ENCODE measurements at places on chromosomes 12 and 14.

GRCh38 chr14:51304438-51304837 lies 64.4 kb downstream of the TMX1 start:
- DNase-seq: no peak

- no peak for DNase-seq
Measured at GRCh38 chr12:83709899-83710298, 1023.2 kb downstream of the TMTC2 start.

GRCh38 chr12:116184763-116185162 lies 92.7 kb downstream of the MED13L start:
- no peak for DNase-seq

GRCh38 chr12:54425702-54426101 lies 6.6 kb upstream of the ITGA5 start:
- DNase-seq: peak; percentile 62

- no peak for DNase-seq
Measured at GRCh38 chr12:123614110-123614509, 12.2 kb downstream of the DDX55 start.

- no peak for DNase-seq
Measured at GRCh38 chr14:53517270-53517960, 364.3 kb upstream of the DDHD1 start.

GRCh38 chr12:119578112-119578511 lies 15.5 kb upstream of the TMEM233 start:
- DNase-seq: no peak

- DNase-seq: no peak
Measured at GRCh38 chr14:24416254-24416931, 13.1 kb downstream of the CBLN3 start.

DNA sequence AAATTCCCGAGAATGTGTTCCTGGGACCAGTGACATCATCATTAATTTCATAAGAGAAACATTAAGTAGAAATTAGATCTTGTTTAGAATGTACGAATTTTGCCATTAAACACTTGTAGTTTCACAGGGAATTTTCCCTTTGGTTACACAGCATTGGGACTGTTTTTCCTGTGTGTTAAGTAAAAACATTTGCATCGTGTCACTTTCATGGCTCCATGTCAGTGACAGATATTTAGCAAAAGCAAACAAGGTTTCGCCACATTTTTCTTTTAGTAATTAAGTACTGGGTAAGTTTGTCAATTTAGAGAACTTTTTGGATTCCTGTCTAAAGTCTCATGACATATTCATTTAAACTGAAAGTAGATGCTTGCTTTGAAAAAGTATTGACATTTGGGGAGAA lies 45.5 kb upstream of the OVCH1 start:
- no peak for DNase-seq

DNA sequence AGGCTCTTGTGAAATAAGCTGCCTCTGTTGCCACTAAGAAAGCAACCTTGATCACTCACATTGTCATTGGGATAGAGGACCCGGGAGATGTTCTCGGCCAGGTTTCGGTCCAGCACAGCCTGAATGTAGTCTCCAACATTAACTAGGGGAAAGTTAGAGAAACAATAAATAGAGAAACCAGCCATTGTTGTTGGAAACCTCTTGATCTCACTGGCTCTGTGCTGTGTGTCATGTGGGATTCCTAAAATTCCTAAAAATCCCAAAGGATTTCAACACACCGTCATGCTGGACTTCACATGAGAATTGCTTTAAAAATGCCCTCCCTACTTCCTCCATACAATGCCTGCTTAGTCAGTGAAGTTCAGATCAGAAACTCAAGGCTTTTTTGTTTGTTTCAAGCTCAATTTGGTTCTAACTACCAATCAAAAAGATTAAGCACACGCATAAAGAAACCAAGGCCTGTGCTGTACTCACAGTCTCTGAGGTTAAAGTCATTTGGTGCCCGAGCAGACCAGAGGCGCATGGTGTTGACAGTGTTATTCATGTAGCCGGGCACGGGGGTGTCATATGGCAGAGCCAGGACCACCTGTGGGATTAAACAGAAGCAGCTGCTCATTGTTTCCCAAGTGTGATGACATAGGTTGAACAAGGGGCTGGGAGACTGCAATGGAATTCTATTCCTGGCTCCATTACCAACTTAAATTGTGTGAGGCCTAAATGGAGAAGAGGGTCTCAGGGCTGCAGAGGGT lies 23.6 kb downstream of the PYGL start:
- no peak for DNase-seq

GRCh38 chr14:93309427-93309966 lies 23.3 kb downstream of the BTBD7 start:
- no peak for DNase-seq

GRCh38 chr14:73342670-73343069 lies 105.4 kb downstream of the PAPLN start:
- DNase-seq: no peak

- no peak for DNase-seq
Measured at GRCh38 chr14:38253676-38254075, 2.2 kb downstream of the CLEC14A start.

DNA sequence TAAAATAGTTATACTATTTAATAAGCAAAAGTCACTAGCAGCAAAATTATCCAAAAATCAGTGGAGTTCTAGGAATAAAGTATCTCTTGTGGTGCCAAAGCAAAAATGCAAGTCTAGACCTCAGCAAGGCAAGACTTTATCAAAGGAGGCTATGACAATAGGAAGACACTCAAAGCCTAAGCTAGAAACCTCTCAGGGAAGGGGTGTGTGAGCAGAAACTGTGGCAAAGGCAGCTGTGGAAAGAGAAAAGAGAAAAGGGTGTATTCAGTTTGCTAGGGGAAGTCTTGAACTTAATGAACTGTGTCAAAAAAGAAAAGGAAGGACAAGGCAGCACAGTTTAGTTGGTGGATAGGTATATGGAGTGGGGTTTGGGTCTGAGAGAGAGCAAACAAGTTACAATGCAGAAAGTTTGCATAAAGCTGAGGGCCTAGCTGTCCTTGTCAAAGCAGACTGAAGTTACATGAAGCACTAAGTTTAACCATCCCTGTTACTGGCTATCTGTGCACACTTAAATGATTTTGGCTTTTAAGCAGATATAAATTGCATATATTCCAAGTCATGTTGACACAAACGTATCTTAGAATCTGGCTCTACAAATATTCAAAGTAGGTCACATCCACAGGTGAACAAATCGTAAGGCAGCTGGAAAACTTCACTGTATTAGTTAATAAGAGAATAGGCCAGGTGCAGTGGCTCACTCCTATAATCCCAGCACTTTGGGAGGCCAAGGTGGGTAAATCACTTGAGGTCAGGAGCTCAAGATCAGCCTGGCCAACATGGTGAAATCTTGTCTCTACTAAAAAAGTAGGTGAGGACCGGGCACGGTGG lies 31.0 kb upstream of the AMN1 start:
- no peak for DNase-seq

DNA sequence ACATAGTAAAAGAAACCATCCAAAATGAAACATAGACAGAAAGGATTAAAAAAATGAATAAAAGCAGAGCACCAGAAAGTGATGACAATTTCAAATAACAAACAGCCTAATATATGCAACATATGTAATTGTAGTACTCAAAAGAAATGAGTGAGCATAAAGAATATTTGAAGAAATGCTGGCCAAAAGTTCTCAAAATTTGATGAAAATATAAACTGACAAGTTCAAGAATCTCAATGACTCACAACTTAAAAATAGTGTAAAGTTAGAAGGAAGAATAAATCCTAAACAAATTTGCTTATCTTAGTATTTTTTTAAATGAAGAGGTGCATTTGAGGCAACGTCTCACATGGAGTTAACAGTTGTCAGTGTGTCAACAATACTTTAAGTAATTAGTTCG lies 498.9 kb downstream of the SLC6A15 start:
- DNase-seq: no peak

- no peak for DNase-seq
Measured at GRCh38 chr14:82354126-82354525, 820.5 kb upstream of the SEL1L start.

DNA sequence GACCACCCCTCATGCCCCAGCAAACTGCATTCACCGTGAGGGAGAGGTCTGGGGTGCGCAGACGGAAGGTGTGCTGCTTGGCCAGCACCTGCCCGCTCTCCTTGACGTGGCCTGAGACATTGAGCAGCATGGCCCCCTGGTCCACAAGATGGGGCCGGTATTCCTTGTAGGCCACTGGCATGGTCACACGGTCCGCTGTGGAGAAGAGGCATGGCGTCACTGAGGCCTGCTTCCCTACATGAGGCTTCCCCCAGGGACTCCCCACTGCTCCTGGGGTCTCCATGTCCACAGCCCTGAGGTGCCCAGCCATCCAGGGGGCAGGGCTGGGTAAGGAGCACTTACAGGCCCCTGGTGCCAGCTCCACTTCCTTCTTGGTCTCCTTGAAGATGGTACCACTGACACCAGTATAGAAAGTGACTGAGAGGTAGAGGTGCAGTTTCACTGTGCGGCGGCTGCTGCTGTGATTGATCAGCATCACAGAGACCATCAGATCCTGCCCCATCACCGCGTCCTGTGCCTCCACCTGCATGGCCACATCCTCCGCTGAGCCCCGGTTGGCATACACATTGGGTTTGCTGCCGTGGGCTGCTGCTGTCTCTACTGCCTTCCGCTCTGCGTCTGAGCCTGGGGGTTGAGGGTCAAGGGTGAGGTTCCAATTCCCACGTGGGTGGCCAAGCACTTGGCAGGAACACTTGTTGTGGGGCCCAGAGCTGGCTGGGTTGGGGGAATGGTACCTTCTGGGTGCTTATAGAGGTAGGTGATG lies 8.2 kb downstream of the TGM1 start:
- DNase-seq: no peak

DNA sequence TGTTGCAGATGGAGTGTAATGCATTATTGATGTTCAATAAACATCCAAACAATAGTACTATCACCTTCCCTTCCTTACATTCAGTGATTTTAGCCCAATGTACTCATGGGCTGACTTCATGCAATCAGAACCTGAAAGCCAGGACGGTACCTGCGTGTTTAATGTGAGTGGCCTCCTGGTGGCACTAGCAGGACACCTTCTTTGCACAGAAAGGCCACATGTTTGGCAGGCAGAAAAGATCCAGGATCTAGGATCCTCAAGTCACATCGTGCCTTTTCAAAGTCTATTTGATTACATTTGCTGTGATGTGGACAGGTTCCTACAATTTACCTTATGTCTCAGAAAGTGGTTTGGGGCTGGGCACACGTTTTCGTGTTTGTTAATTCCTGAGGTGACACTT lies 82.9 kb downstream of the NEDD1 start:
- no peak for DNase-seq

DNA sequence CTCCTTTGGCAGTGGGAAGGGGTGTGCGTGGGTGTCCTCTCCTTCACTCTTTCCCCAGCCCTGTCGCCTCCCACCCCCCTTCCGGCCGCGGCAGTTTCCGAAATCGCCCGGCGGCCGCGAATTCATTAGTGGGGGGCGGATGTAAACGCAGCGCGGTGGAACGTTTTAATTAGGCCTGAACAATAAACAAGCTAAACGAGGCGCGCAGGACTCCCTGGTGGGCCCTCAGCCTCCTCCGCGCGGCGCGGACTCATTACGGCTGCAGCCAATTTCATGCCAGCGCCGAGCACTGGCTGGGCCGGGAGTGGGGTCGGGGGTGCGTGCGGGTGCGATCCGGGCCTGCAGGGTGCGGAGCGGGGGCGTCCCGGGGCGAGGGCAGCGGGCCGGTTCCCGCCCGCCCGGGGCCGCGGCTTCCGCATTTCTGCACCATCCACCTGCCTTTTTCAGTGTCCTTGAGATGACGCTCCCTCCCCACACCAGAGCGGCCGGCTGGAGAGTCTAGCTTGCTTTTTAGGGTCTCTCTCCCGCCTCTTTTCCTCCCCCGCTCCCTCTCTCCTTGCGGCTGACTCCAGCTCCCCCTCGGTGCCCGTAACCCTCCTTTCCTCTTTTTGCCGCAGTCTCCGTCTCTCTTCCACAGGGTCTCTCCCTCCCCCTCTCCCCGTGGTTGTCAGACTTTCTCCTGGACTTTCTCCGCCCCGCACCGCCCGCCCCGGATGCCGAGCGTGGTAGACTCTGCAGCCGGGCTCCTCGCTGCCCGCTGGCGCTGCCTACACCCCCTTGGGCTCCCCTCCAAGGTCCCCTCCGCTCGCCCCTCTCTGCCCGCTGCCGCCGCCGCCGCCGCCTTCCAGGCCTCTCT lies at the start of gene CISTR:
TSS of gene CISTR (minus strand) at position 644 of the 856 bp plus-strand sequence.
- DNase-seq: peak; percentile 58

- no peak for DNase-seq
Measured at GRCh38 chr14:95510804-95511203, 5.6 kb downstream of the SYNE3 start.

DNA sequence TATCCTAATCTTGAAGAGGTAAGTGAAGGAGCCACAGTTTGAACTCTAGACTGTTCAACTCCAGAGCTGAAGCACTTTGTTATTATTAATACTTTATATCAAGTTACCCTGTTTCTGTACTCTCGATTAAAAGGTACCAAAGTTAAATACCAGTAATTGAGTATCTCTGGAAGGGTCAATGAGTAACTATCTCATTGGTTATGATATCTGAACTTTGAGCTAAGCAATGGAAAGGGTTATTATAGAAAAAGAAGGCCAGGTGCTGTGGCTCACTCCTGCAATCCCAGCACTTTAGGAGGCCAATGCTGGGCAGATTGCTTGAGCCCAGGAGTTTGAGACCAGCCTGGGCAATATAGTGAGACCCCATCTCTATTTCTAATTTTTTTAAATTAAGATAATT lies 9.9 kb downstream of the TMEM19 start:
- DNase-seq: no peak

- DNase-seq: no peak
Measured at GRCh38 chr14:62251237-62251636, 489.0 kb downstream of the SNAPC1 start.

GRCh38 chr12:5960783-5961182 lies 15.7 kb upstream of the ANO2 start:
- DNase-seq: no peak

DNA sequence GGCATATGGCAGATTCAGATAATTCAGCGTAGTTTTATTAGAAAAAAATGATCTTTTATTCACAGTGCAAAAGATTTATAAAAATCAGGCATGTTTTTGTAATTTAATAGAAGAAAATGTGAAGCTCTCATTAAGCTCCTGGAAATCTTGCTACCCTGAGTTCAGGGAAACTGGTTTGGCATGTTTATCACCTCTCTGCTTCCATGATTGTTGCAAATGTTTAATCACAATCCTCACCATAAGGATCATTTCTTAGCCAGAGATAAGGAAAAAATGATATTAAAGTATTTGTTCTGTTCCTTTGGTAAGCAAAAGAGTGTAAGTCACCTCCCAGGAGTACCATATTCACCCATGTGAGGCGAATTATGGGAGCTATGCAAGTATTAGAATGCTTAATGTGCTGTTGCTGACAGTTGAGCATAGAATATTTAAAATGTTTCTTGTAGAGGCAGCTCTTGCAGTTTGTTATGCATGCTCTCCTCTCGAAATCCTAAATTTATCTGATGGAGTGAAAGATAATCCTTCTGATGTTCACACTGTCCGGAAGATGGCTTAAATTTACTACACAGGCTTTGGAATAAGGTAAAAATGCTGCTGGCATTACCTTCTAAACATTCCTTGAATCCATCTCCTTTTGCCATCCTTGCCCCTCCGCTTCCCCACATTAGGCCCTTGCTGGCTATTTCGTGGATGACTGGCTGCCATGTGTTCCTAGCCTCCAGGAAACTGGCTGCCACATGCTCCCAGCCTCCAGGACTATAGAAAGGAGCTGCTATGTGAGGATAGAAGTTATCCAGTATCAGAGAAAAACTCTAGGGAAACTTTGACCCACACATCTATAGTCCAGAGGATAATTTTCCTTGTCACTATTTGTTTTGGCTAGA lies 115.8 kb upstream of the CCDC198 start:
- DNase-seq: no peak

All from left ventricle myocardium superior (tissue), 1 donor.